ENCODE measurements at places on chromosomes 4 and X.

DNA sequence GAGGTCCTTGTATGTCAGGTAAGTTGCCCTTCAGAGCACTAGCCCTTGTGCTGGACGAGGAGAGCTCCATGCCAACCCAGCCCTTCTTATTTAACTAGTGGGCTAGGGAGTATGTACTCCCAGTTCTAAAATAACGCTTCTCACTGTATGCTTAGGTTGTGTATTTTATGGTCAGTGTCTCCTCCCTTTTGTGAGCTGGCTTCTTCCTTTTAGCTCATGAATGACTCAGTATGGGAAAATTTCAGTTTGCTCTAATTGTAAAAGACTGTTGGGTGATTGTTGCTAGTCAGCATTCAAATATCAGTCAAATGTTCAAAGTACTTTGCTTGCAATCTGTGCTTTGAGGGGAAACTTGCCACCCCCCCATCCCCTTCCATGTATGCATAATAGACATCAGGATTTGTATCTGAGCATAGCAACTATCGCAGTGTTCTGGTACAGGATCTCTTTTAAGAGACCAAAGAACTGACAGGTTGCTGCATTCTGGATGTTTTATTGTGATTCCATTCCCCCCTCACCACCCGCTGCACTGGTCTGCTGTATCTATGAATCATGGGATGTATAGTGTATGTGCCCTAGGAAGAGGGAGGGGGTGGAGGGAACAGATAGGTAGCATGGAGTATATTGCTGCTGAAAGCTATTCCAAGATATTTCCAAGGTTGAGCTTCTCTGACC, 34.7 kb downstream of the DLG3 start:
- no peak for DNase-seq

- no peak for DNase-seq
These were observed 14.7 kb upstream of the TBC1D1 start for GRCh38 chr4:37876156-37876555.

GRCh38 chr4:83110970-83111750, 3.4 kb downstream of the PLAC8 start:
- peak; percentile 19 for DNase-seq

- no peak for DNase-seq
These were observed 106.8 kb upstream of the RAI2 start for GRCh38 chrX:17967888-17968287.

GRCh38 chr4:46503739-46504138, 113.8 kb upstream of the GABRA2 start:
- DNase-seq: no peak

GRCh38 chr4:105859233-105859632, 36.0 kb upstream of the NPNT start:
- no peak for DNase-seq

DNA sequence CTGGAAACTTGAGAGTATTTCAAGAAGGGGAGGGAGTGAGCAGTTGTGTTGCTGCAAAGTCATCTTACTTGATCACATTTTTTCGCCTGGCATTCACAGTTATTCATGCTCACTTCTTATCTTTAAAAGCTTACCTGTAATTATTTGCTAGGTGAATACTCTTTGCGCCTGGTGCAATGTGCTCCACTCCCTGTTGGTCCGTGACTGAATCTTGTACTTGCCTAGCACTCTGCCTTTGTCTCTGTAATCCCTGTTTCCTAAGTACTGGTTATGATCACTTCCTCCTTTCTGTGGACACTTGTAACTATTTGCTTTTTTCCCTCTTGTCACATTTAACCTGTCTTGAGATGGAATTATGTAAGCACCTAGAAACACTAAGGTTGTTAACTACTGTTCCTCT, 5.8 kb downstream of the BMP2K start:
- peak; percentile 70 for DNase-seq

- DNase-seq: no peak
These were observed 26.3 kb downstream of the PPP2R2C start for GRCh38 chr4:6446130-6446482.

DNA sequence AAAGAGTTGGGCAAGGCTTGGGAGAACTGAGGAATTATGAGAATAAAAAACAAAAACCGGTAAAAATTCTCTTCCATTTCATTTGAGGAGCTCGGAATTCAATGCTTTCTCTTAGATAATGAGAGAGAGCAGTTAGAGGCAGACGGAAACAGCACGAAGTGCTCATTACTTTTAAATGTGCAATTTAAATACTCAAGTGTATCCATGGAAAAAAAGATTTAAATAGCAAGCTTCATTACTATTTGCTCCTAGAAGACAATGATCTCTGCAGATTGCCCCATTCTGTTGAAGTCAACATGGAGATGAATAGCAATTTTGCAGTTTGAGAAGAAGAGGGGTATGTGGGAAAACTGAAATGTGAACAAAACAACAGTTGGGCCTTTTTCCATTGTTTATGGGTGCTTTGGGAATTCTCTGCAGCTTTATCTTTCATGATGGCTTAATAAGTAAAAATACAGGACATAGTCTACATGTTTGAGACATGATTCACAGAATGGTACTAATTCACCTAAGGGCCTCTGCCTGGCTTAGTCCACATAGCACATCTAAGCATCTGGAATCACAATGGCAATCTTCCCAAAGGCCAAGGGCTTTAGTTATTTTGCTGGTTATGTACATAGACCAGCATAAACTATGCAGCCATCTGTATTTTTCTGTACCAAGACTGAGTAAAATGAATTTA, 512.7 kb upstream of the FAT1 start:
- DNase-seq: no peak

DNA sequence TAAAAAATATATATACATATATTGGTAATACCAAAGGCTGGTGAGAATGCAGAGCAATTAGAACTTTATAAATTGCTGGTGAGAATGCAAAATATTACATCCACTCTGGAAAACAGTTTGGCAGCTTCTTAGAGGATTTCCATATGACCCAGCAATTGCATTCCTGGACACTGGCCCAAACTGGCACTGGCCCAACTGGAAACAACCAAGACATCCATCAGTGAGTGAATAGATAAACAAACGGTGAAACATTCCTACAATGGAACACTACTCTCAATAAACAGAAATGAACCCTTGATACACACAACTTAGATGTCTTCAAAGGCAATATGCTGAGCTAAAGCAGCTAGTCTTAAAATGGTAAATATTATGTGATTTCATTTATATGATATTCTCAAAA, 524.2 kb downstream of the IQCM start:
- no peak for DNase-seq

GRCh38 chr4:99852199-99852749, 35.6 kb downstream of the DAPP1 start:
- DNase-seq: no peak

DNA sequence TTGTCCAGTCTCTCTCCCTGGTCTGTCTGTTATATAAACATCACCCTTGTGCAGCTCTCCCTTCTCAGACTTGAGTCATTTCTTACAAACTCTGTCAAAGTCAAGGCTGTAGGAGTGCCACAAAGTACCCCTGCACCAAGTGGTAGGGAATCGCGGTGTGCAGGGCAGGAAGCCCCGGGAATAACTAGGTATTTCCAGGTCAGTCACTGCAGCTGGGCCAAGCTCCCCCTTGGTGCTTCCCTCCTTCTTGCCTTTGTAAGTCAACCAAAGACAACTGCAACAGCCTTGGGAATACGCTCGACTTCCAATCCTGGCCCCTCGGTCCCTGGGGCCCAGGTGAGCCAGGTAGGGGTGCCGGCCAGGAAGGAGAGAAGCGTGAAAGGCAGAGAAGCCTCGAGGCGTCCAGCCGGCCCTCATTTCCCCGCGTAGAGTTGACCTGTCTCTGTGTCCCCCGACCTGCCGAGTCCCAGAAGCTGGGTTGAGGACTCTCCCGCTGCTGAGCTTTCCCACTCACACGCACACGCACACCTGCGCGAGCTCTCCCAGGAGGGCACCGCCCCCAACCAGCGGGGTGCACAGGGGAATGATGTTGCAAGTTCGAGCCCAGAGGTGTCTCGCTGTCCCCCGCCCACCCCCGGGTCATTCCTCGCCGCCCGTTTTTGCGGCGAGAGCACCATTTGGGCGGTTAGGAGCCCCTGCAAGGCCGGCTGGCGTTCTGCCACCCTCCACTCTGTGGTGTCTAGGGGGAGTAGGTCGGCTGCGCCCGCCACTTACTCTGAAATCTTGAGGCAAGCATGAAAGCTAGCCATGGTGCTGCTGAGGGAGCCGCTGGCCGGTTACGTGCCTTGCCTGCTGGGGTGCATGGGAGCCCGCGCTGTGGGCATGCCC, 22.8 kb upstream of the KIAA1210 start:
- DNase-seq: no peak

DNA sequence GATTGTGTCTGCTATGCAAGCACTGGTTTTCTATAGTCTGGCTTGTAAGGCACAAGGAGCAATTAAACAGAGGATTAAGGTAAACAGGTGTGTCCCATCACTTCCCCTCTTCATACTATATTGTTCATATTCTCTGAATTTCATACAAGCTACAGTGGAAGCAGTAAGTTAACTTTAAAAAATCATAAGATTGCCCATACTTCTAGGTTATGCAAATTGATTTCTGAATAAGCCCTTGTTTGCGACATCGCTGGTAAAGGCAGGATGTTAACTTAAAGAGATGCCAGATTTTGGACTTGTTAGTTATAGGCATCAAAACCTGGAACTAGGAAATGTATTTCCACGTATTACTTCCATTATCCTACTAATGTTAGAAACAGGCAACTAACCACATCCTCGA, 1.0 kb upstream of the TMEM131L start:
- DNase-seq: peak; percentile 55

DNA sequence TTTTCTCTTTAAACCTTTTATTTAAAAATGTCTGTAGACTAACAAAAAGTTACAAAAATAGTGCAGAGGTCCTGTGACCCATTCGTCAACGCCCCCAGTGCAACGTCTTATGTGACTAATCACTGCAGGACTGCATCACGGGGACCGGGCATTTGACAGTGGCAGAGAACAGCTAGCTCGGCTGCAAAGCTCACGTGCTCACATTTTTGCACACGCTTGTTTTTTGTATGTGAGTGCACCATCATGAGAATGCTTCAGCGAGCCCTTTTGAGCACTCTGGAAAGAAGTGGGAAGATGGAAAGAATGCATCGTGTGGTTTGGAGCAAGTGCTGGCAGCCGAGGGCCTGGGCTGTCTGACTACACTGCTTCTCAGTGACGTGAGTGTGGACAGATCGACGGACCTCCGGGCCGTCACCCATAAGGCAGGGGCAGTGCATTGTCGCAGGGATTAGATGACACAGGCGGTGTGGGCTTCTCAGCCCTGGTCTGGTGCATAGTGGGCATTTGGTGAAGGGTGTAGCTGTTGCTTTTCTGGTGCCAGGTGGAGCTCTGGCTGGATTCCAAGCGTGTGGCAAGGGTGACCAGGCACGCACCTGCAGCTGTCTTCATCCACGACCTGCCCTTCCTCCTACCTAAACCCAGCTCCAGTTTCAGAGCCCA, 17.7 kb downstream of the SPON2 start:
- no peak for DNase-seq

GRCh38 chrX:24796204-24796603, 102.5 kb downstream of the POLA1 start:
- no peak for DNase-seq

- no peak for DNase-seq
These were observed 446.4 kb downstream of the RPA4 start for GRCh38 chrX:97330151-97330550.

DNA sequence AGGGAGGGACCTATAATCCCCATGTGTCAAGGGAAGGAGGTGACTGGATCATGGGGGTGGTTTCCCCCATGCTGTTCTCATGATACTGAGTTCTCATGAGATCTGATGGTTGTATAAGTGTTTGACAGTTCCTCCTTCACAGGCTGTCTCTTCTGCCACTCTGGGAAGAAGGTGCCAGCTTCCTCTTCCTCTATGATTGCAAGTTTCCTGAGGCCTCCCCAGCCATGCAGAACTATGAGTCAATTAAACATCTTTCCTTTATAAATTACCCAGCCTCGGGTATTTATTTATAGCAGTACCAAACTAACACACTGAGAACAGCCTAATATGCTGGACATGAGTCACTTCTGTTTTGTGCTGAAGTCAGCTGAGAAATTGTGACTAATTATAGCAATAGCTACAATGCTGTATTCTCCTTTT, 656.9 kb upstream of the CPEB2 start:
- no peak for DNase-seq

DNA sequence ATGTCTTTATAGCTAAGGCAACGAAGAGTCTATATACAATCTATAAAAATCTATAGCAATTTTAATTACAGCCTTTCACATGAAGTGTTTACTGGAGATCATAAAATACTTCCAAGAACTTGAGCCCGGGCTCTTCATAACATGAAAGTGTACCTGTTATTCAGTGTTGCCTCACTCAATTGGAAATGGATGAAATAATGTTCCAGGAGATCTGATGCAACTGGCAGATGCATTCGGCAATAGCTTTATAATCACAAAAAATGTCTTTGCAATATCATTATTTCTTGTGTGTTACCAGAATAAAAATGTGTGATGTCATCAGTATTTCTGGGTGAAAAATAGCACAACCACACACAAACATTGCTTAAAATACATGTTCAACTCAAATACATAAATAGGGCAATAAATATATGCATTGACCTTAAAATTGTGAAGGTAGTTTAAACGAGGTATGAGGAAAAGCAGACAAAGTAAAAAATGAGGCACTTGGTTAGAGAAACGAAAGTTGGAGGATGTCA, 1266.8 kb upstream of the PCDH7 start:
- DNase-seq: no peak

DNA sequence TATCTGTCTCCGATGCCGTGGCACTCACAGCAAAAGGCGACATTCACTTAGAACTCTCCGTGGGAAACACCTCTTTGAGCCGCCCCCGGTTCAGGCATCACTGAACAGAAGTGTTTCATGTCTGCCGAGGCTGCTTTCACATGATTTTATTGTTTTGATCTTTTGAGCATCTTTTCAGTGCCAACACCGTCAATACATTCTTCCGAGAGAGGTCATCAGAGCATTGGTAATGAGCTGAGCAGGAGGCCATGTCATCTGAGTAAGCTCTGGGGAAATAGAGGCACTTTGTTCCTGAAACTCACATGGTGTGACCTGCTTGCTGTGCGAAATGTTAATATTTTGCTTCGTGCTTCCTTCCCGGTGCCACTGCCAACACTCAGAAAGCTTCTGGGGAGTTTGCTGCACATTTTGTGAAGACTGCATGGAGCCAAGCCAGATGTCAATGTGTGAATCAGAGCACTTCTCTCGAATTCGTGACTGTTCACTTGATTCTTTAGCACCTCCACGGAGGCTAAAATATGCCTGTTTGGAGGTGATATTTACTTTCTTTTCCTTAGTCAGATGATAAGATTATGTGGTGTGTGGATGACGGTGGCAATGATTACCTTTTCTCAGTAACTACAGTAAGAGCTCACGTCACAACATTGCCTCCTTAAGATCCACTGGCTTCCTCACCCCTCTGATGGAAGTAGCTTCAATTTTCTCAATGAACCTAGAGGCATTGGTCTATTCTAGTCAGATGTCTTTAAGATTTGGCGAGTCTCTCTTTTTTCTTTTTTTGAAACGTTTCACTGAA, 222.3 kb upstream of the HS3ST1 start:
- no peak for DNase-seq

GRCh38 chrX:20427173-20427770, 160.6 kb upstream of the RPS6KA3 start:
- no peak for DNase-seq

DNA sequence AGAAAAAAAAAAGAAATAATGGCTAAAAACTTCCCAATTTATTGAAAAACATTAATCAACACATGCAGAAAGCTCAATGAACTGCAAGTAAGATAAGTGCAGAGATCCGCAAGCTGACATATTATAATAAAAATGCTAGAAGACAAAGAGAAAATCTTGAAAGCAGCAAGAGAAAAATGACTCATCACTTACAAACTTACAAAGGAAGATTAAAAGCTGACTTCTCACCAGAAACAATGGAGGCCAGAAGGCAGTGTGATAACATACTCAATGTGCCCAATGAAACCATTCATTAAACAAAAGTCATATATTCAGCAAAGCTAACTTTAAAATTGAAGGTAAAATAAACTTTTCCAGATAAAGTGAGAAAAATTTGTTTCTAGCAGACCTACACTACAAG, 7.3 kb upstream of the BRWD3 start:
- no peak for DNase-seq
